ENCODE measurements at places on chromosomes 3 and 15.

GRCh38 chr3:133014325-133014724 is 23.9 kb upstream of the TMEM108 start:
- DNase-seq, result no peak

DNA sequence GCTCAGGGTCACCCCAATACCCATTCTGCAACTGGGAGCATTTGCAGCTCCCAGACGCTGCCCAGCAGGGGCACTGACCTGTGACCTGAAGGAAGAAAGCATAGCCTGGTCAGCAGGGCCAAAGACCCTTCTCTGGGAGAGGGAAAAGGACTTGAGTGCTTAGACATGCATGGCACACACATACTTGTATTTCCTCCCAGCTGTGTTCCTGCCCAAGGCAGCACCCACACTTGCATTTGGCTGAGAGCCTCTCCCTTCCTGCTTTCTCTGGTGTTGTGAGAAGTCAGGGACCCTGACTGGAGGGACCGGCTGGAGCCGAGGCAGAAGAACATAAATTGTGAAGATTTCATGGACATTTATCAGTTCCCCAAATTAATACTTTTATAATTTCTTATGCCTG is 7.2 kb upstream of the LAMB2 start:
- no peak for DNase-seq

DNA sequence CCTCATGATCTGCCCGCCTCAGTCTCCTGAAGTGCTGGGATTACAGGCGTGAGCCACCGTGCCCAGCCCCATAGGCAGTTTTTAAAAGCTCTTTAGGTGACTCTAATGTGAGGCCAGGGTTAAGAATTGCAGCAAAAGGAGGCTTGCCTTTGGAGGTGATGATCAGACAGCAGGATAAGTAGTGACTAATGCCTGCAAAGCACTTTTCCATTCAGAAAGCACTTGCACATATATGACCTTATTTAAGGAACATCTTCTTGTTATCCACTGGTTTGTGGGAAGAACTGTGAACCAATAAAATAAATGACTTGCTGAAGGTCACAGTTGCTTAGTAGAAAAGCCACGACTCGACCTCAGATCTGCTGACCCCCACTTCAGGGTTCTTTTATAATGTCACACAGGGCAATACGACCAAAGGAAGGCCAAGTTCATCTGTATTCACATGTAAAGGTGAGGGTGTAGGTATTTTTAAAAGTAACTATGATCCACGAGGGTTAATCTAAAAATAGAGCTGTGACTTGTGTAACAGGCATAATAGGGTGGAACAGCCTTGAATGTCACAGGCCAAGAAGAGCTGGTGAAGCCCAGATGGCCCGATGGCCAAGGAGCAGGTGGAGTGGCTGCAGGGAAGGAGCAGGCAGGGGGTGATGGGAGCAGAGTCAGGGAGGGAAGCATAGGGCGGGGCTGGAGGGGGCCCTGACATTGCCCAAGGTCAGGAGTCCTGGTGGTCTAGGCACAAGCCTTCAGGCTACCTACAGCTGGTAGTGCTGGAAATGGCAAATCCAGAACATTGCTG is 24.4 kb downstream of the LARP6 start:
- no peak for DNase-seq

DNA sequence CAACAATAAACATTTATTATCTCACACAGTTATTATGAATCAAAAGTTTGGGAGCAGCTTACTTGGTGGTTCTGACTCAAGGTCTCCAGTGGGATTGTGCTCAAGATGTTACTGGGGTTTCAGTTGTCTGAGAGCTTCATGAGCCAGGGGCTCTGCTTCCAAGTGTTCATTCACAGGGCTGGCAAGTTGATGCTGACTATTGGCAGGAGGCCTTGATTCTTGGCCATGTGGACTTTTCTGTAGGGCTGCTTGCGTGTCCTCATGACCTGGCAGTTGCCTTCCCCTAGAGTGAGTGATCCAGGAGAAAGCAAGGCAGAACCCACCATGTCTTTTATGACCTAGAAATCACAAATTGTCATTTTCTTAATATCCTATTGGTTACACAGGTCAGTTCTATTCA is 87.2 kb upstream of the TNFAIP8L3 start:
- no peak for DNase-seq

DNA sequence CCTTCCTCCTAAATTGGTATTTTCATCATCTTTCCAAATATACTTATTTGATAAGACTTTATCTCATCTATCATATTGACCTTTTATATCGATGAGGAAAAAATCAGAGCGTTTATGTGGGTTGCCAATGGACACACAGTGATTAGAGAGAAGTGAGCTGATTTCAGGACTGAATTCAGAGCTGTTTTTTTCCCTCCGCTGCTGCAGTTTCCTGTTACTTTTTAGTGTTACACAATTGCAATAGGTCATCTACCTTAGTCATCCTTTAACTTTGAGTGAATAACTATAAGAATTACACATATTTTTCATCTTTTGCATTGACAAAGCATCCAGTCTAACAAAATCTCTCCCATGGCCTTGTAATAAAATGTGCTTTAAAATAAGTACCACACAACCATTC is 266.3 kb upstream of the CNTN4 start:
- DNase-seq, result no peak
